Vagina (tissue), 2 donors: ENCODE measurements at places on chromosomes 4 and X.

DNA sequence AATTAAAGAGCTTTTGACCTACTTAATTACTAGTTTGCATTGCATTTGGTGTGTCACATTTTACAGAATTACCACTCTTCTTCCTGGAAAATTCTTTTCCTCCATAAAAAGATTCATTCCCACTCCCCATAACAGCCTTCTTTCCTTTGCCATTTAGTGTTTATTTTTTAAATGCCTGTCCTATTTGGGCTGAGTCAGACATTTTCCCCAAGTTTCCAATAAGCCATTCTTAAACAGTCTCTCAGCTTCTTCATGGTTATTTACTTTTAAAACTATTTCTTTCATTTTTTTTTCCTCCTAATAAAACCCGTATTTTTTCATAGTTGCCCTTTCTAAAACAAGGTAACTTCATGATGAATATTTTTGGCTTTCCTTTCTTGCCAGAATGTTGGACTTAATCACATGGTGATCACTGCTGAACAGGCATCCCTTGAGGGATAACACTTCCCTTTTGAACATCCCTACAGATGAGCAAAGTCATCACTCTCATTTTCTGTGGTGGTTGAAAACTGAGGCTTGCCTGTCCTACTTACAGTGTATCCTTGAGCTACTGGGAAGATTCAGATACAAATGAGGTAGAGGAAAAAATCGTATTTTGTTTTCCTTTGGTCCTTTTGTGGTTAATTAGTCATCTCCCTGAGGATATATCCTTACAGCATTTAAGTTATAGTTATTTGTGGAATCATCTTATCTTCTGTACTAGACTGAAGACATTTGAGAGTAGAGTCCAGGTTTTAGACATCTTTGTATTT lies 520.5 kb upstream of the NR3C2 start:
- DNase-seq, result no peak

DNA sequence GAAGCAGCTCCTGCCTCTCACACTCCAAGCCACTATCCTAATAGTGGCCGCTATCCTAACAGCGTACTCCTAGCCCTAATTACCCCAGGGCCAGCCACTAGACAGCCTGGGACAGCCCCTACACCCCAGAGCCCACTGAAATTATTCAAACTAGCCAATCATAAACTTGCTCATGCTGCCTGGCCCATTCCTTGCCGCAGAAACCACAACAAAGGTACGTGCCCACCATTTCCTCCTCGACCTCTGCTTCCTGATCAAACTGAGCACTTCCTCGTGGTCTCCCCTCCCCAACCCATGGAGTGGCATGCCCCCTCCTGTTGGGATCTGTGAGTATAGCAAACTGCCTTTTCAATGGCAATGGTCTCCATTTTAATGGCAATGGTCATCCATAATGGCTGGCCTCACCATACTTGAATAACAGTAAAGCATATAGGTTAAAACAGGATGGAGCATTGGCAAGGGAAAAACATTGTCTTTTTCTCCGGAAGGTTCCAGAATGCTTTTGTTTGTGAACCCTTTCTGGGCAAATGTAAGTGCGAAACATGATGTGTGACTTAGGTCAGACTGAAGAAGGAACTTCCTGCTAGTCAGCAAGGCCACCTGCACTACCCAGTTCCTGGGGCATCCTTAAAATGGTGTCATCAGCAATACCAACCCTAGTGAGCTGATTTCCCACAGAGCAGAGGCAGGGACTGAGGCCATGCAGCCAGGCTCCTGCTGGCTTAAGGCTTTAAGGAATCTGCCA lies 107.1 kb upstream of the ATP6AP2 start:
- no peak for DNase-seq

GRCh38 chr4:183347566-183347965 lies 25.3 kb upstream of the CLDN24 start:
- no peak for DNase-seq

- DNase-seq, result no peak
These were observed 984 bp upstream of the STATH start for GRCh38 chr4:69994782-69995181.

DNA sequence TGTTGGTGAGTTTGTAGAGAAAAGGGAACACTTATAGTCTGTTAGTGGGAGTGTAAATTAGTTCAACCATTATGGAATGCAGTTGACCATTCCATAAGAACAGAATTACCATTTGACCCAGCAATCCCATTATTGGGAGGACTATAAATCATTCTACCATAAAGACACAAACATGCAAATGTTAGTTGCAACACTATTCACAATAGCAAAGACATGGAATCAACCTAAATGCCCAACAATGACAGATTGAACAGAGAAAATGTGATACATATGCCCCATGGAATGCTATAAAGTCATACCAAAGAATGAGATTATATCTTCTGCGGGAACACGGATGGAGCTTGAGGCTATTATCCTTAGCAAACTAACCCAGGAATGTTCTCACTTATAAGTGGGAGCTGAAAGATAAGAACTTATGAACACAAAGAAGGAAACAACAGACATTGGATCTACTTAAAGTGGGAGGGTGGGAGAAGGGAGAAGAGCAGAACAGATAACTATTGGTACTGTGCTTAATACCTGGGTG lies 1819.2 kb upstream of the ADGRL3 start:
- DNase-seq, result no peak

DNA sequence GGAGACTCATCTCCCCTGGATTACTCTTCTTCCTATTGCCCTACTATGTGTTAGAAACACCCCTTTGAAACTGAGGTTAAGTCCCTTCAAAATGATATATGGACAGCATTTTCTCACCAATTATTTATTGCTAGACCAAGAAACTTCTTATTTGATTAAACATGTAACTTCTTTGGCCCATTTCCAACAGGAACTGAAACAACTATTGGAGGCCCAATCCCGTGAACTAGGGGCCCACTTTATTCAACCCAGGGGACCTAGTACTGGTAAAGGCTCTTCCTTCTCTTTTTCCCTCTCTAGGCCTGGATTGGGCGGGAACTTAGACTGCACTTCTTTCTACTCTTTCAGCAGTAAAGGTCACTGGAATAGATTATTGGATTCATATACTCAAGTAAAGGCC lies 16.7 kb upstream of the COL25A1 start:
- no peak for DNase-seq

DNA sequence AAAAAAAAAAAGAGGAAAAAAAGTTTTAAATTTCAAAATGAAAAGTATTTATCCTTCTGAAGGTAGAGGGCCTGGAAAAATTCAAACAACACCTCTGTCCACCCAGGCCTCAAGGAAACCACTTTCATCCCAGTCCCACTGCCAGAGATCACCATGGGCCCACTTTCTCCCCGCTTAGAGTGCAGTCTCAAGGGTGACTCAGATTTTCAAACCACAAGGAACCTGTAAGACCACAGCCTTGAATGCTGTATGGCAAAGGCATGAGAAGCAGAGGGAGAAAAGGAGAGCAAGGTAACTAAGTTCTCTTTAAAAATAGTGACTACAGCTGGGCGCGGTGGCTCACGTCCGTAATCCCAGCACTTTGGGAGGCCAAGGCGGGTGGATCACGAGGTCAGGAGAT lies 87.9 kb upstream of the PACRGL start:
- DNase-seq, result no peak

GRCh38 chr4:38242822-38243387 lies 282.7 kb downstream of the PTTG2 start:
- no peak for DNase-seq

DNA sequence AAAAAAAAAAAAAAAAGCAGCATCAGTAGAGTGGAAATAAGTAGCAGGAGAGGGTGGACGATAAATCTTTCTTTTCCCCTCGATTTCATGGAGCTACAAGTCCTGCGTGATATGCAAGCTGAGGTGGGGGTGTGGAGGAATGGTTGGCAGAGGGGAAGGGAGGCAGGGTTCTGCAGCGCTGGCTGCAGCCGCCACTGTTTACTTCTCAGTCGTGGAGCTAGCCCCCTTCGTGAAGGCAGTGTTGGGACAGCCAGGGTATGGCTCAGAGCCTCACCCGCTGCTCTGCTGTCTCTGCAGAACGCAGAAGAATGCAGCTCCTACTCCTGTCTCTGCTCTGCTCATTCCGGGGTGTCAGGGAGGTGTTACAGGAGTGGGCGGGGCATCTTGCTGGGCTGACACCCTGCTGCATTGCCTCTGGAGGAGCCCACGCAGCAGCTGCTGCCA lies 140.6 kb downstream of the GPM6A start:
- no peak for DNase-seq

DNA sequence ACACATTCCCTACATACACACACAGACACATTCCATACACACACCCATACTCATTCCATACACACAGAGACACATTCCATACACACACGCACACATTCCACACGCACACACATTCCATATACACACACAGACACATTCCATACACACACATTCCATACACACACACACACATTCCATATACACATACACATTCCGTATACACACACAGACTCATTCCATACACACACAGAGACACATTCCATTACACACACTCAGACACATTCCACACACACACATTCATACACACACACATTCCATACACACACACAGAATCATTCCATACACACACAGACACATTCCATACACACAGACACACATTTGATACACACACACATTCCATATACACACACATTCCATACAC lies 15.2 kb downstream of the LINC00632 start:
- no peak for DNase-seq

GRCh38 chr4:5383191-5383980 lies 325.0 kb downstream of the EVC2 start:
- DNase-seq, result no peak

- no peak for DNase-seq
These were observed 63.3 kb downstream of the AFAP1 start for GRCh38 chr4:7876201-7876875.

DNA sequence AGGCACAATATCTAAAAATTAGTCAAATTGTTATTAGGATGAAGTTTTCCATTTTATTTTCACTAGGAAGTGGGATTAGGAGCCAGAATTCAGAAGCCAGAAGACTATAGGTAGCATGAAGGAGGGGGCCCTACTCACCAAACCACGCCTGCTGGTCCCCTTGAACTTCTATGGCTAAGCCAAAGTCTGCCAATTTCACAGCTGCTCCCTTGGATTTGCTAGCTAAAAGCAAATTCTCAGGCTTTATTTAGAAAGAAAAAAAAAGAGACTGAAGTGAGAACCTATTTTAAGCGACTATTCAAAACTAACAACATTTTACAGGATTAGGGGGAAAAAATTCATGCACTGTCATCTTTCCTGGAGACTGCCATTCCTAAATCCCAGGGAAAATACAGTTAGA lies 224.3 kb downstream of the CAMK2D start:
- DNase-seq, result no peak

- no peak for DNase-seq
These were observed 23.7 kb downstream of the ABCG2 start for GRCh38 chr4:88134536-88135355.

DNA sequence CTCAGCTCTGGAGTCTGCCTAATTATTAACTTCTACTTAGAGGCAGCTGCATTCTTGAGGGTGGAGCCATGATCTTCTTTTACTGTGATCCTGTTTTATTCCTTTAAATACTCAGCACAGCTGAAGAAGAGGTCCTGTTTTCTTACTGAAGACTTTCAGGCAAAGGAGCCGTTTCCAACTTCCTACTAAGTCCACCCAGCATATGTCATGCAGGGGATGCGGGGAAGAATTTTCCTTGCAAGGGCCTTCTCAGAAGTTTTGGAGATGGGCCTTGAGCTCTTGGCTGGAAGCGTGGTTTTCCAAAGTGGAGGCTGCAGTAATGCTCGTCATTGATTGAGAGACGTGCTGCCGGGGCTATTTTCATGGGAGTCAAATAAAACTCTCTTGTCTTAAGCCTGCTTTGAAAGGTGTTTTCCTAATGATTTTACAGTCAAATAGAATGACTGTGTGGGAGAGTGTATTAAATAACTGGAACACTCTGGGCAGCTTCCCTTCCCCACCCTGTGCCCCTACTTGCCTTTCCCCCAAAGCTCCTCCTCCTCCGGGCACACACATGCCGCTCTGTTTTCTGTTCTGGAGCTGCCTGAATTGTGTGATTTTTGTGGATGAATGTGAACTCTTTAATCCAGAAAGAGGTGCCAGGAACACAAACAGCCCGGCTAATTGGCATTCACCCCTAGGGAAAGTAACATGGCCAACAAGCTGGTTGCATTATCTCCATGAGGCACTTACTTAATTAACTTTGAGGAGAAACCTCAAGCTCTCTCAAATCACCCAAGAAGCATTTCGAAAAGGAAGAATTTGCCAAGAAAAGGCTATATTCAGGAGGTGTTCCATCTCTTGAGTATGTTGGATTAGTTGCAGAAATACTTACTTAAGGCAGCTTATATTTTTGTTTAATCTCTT lies 28.1 kb downstream of the FGF2 start:
- no peak for DNase-seq

DNA sequence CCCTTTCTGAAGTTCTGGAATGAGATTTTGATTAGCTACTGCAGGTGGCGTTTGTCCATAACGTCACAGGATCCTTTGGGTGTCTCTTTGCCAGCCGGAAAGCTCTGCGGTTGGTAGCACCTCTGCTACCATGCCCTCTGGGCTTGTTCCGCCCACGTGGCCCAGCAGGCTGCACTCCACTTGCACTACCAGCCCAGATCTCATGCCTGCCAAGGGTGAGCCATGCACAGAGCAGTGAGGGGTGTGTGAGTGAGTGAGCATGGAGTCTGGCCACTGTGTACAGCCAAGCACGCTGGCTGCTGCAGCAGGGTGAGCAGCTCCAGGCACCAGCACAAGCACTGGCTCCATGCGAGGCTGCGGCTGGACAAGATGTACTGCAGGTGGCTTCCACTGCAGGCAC lies 6.6 kb upstream of the HNRNPD start:
- no peak for DNase-seq

GRCh38 chr4:24799544-24800324 lies 4.4 kb downstream of the SOD3 start:
- no peak for DNase-seq

- DNase-seq, result no peak
These were observed 38.8 kb downstream of the EFNB1 start for GRCh38 chrX:68867458-68868112.

GRCh38 chrX:2799369-2799768 lies 29.4 kb upstream of the GYG2 start:
- no peak for DNase-seq

GRCh38 chr4:27931584-27931983 lies 1070.9 kb downstream of the STIM2 start:
- no peak for DNase-seq

GRCh38 chrX:63128509-63128908 lies 222.6 kb downstream of the SPIN4 start:
- DNase-seq, result no peak
